ENCODE measurements at places on chromosomes 11 and 22. TPM values are rescaled to one million over a fixed set of nuclear protein-coding genes. Genes with fewer than 3 reads are reported as not detected.

Gene PLAAT4
- 24.6 TPM for total RNA-seq

Gene ZBTB16
- total RNA-seq: 0.13 TPM

Gene TBX1
- 0.13 TPM for total RNA-seq

Gene SLC17A6
- total RNA-seq: not detected

Gene ALDH3B2
- not detected for total RNA-seq

Gene STIM1
- total RNA-seq: 51.0 TPM

Gene C11orf87
- total RNA-seq: under 0.01 TPM

Gene ACTN3
- not detected for total RNA-seq

Gene SLC25A18
- total RNA-seq: not detected

Gene TMEM151A
- total RNA-seq: 0.13 TPM

Gene KLHL35
- total RNA-seq: 4.5 TPM

Gene PATE2
- total RNA-seq: 0.13 TPM

Gene BLID
- total RNA-seq: 16.6 TPM

Gene PARVA
- total RNA-seq: 36.1 TPM

Gene CLP1
- 11.8 TPM for total RNA-seq

Gene OR5A1
- total RNA-seq: not detected

Gene LRRC10B
- not detected for total RNA-seq

Gene OR8D1
- total RNA-seq: not detected

Gene SCGB1C1
- not detected for total RNA-seq

Gene ALG12
- total RNA-seq: 18.9 TPM

Gene MMP8
- total RNA-seq: not detected

Gene P2RY2
- 1.2 TPM for total RNA-seq

Gene KBTBD4
- total RNA-seq: 24.8 TPM

Gene SCGB1D1
- not detected for total RNA-seq

Gene OR5A2
- total RNA-seq: not detected

Gene NCR3LG1
- 6.6 TPM for total RNA-seq

Gene RFPL2
- not detected for total RNA-seq

Gene ANO5
- 2.3 TPM for total RNA-seq

Gene MS4A7
- not detected for total RNA-seq

Gene MUC6
- not detected for total RNA-seq

Gene OR8K3
- not detected for total RNA-seq

Gene NXPE4
- total RNA-seq: not detected

Gene RAB39A
- not detected for total RNA-seq

Gene OR4A15
- total RNA-seq: not detected

Gene ANKRD42
- 14.1 TPM for total RNA-seq

Gene GNAZ
- total RNA-seq: 1.8 TPM

Gene OR6T1
- not detected for total RNA-seq

Gene TCN2
- total RNA-seq: 7.7 TPM

Gene RIMBP3C
- 0.19 TPM for total RNA-seq

Gene CYB5R2
- total RNA-seq: 4.6 TPM

Gene FADS3
- 131 TPM for total RNA-seq

Gene CASP1
- 34.4 TPM for total RNA-seq

Gene TESMIN
- total RNA-seq: 0.13 TPM

Gene MACROD1
- 19.3 TPM for total RNA-seq

Gene GAL
- not detected for total RNA-seq

Gene CCDC15
- total RNA-seq: 1.7 TPM

Gene ISX
- not detected for total RNA-seq

Gene CECR2
- total RNA-seq: under 0.01 TPM
